ENCODE measurements at places on chromosomes 12 and 14.

DNA sequence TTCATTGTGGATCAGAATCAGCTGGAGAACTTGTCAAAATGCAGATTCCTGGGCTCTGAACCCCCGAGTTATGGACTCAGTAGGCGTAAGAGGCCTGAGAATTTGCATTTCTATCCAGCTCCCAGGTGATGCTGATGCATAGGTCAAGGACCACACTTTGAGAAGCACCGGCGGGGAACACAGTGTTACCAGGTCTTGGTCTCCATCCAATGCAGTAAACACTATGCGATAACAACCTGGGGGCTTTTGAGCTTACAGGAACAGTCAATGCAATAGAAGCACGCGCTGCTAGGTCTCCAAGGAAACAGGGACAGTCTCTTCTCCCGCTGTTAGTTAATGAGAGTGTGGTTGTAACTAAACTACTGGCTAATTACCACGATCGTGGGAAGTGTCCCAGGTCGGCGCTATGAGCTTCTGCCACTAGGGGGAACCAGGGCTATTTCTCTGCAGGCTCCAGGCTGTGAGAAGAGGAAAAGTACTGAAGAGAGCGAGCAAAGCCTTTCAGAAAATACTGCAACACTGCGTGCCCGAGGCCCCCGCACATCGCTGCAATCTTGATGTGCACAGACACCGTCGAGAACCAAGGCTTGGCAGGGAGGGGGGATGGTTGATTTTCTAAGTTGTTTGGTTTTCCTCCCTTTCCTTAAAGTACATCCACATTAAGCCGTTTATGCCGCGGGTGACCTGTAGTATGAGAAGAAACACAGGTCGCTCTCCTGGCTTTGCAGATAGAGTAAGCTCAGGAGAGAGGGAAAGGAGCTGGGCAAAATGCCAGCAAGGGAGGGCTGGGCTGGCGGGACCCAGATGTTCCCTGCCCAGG, 52.0 kb upstream of the KCNA1 start:
- peak; percentile 83 for DNase-seq

DNA sequence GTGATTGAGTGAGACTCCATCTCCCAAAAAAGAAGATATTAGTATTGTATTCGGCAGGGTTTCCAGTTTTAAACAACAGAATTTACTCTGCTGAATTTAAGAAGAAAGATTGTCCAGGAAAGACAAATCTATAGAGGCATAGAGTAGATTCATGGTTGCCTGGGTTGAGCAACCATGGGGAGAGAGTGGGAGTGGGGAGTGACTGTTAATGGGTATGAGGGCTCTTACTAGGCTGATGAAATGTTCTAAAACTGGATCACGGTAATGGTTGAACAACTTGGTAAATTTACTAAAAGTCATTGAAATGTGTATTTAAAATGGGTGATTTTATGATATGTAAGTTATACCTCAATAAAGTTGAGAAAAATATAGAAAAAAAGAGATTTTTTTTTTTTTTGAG, 13.9 kb upstream of the C12orf76 start:
- no peak for DNase-seq

- DNase-seq, result no peak
Measured at GRCh38 chr12:128929057-128929456, 75.8 kb downstream of the GLT1D1 start.

GRCh38 chr14:42517806-42518500, 911.3 kb downstream of the LRFN5 start:
- no peak for DNase-seq

- DNase-seq, result no peak
Measured at GRCh38 chr12:122124370-122124769, 45.8 kb downstream of the MLXIP start.

DNA sequence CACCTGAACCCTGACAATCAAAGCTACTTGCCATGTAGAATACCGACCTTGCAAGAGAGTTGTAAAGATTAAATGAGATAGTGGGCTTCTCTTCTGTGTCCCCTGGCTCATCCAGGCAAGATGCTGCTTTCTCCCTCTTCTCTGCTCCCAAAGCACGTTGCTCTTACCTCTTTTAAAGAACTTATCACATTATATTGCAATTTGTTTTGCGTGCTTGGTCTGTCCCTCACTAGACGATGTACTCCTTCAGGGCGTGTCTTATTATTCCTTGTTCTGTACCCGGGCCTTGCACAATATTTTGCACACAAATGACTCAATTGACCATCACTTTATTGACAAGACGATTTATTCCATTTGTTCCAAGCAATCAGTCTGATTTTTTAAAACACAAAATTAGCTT, 3.3 kb downstream of the DCN start:
- no peak for DNase-seq

DNA sequence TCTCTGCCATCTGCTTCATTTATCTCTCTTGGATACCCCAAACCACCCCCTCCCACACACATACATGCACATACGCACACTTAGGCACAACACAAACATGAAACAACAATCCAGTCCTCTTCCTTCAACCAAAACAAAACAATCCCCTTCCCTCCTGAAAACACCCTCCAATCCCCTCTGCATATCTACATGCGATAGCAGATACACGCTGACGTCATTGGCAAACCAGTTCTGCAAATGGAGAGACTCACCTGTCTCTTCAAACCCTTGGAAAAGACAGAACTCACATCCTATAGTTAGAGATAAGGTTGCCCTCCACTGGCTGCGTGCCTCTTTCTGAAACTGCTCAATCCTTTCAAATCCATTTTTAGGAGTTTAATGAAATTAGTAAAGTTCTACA, 37.2 kb upstream of the RMST start:
- no peak for DNase-seq
